Activated T-helper 1 cell treated with anti-CD3 and anti-CD28 coated beads, Interleukin-12 subunit alpha, Interleukin-12 subunit beta, Interleukin-2, Interleukin-4 antibody, amounts not matched to agents 30 ng/mL and 10 ng/mL and 1 ng/mL, durations not matched to agents 14 hours and 24 hours and 36 hours (primary cell): ENCODE measurements at places on chromosomes 4 and X. TPM values are rescaled to one million over a fixed set of nuclear protein-coding genes. Genes with fewer than 3 reads are reported as not detected.

NHSL2 gene
- total RNA-seq, result 0.10 and 0.36 TPM in 2 replicates

ARX gene
- not detected in 2 replicates for total RNA-seq

NPNT gene
- total RNA-seq, result 0.17 TPM in 1 of 2 replicates, not detected in the other

CYSLTR1 gene
- 13.9 and 14.2 TPM in 2 replicates for total RNA-seq

GRCh38 chrX:129762448-129762847, 17.3 kb upstream of the SASH3 start:
- peaks cover 2% of the 10 kb centered on the region for H3K36me3 ChIP-seq
- peaks cover 39% of the 10 kb centered on the region for H3K4me1 ChIP-seq
- H3K4me3 ChIP-seq, result no peak overlapping the region
- no peak overlapping the region for H3K27ac ChIP-seq

DNA sequence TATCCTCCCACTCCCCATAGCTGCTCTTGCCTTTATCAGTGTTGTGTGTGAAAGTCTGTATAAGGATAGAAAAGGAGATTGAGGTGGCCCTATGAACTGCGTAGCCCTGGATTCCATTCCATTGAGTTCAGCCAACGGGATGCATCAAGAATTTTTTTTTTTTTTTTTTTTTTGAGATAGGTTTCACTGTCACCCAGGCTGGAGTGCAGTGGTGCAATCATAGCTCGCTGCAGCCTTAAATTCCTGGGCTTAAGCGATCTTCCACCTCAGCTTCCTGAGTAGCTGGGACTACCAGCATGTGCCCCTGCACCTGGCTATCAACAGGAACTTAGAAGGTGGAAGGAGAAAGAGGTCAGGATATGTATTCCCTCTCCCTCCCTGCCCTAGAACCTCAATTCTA, 187.2 kb upstream of the SPRY1 start:
- no peaks in the 10 kb centered on the region for H3K27me3 ChIP-seq
- DNase-seq, result no peak
- H3K4me3 ChIP-seq, result no peak overlapping the region
- no peaks in the 10 kb centered on the region for H3K4me1 ChIP-seq
- H3K36me3 ChIP-seq, result peaks cover 2% of the 10 kb centered on the region

- H3K27ac ChIP-seq, result no peak overlapping the region
- H3K4me3 ChIP-seq, result no peak overlapping the region
- H3K27me3 ChIP-seq, result no peaks in the 10 kb centered on the region
Observed at GRCh38 chr4:173909294-173909693, 374.2 kb downstream of the FBXO8 start.

DNA sequence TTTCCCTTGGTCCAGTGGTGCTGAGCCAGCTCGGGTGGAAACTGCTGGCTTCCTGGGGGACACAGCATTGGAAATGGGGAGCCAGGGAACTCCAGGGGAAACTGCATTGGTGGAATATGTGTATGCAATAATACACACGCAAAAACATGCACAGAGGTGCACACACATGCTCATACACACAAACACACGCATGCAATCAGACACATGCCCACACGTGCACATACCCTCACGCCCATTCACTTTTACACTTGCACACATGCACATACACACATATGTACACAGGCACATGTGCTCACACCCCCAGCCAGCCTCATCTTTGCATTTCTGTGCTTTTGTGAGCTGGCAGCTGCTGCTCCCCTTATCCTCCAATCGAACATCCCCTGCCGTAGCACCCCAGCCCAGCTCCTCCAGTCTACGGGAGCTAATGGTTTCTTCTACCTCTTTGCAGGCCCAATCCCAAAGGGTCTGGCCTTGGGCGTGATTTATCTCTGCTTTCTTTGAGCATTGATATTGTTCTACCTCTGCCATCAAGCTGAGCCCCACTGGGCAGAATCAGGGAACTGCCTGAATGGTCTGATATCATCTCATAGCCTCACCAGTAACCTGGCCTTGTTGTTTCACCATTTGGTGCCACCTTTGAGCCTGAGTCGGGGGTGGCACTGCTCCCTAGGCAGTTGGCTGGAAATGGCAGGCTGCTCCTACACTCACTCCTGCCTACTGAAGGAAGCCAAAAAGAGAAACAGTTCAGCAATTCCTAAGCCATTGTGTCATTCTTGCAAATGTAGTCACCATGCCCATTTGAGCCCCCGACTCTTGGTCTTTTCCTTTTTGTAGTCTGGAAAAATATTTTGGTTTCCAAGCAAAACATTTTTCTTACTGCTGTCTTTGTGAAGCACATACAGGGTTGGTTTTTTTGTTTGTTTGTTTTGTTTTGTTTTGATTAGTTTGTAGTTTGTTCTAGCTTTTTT, 104.4 kb upstream of the MAMLD1 start:
- H3K36me3 ChIP-seq, result no peaks in the 10 kb centered on the region
- H3K27me3 ChIP-seq, result peaks cover 2% of the 10 kb centered on the region
- no peak overlapping the region for H3K27ac ChIP-seq

- no peak for DNase-seq
- no peaks in the 10 kb centered on the region for H3K4me1 ChIP-seq
- H3K4me3 ChIP-seq, result no peak overlapping the region
- no peak overlapping the region for H3K27ac ChIP-seq
- H3K36me3 ChIP-seq, result no peaks in the 10 kb centered on the region
Observed at GRCh38 chrX:47704736-47705135, 45.8 kb upstream of the UXT start.
